ENCODE measurements at places on chromosomes 5 and 9. TPM values are rescaled to one million over a fixed set of nuclear protein-coding genes. Genes with fewer than 3 reads are reported as not detected.

GRCh38 chr5:8895599-8895998, 650.3 kb downstream of the SEMA5A start:
- no peak overlapping the region for H3K4me3 ChIP-seq
- H3K36me3 ChIP-seq, result no peaks in the 10 kb centered on the region
- H3K27me3 ChIP-seq, result no peaks in the 10 kb centered on the region
- no peaks in the 10 kb centered on the region for H3K4me1 ChIP-seq
- no peak overlapping the region for H3K27ac ChIP-seq

The LIFR gene
- polyA plus RNA-seq, result 7.9 TPM

DNA sequence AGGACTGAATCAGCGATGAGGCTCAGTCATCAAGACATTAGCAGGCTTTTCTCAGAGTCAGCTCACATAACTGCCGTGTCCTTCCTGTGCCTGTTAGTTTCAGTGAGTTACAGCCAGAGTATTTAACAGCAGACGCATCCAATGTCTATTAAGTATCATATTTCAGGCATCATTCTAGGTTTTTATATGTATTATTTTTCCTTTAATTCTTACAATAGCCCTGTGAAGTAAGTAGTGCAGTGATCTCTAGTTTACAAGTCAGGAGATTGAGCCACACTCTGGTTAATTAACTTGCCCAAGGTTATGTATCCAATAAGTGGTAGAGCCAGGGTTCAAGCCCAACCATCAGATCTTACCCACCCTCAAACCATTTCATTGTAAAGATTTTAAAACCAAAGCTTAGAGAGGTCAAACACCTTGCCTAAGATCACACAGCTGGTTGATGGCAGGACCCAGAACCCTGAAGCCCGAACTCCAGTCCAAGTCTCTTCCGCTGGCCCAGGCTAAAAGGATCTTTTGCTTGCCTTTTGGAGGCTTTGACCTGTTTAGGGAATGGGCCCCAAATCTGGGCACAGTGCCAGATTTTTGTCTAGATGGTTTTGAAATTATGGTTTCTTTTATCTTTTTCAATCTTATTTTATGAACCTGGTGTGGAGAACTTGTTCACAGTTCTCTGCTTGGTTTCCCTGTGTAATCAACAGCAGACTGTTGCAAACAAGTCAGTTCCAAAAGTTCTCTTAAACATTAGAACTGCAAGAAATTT, 261.2 kb upstream of the CLINT1 start:
- H3K4me3 ChIP-seq, result no peak overlapping the region
- H3K27me3 ChIP-seq, result peaks cover 9% of the 10 kb centered on the region
- H3K27ac ChIP-seq, result no peak overlapping the region
- H3K4me1 ChIP-seq, result no peaks in the 10 kb centered on the region
- H3K36me3 ChIP-seq, result no peaks in the 10 kb centered on the region

DNA sequence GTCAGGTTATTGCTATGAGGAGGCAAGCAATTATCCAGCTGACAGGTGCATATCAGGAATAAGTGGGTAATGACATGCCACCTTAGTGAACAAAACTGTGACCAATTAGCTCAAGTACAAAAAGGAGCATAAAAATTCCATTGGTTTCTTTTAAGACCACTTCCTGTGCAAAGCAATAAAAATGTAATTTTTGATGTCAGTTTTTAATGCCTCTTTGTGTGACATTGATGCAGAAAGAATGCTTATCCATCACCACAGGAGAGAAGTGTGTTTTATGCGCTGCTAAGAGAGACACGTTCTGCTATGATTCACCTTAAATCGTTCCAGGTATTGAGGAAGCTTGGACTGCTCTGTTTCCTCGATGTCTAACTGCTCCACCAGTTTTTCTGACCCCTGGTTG, 96.7 kb downstream of the MRPS27 start:
- H3K27ac ChIP-seq, result no peak overlapping the region
- H3K4me3 ChIP-seq, result no peak overlapping the region
- H3K4me1 ChIP-seq, result no peaks in the 10 kb centered on the region

DNA sequence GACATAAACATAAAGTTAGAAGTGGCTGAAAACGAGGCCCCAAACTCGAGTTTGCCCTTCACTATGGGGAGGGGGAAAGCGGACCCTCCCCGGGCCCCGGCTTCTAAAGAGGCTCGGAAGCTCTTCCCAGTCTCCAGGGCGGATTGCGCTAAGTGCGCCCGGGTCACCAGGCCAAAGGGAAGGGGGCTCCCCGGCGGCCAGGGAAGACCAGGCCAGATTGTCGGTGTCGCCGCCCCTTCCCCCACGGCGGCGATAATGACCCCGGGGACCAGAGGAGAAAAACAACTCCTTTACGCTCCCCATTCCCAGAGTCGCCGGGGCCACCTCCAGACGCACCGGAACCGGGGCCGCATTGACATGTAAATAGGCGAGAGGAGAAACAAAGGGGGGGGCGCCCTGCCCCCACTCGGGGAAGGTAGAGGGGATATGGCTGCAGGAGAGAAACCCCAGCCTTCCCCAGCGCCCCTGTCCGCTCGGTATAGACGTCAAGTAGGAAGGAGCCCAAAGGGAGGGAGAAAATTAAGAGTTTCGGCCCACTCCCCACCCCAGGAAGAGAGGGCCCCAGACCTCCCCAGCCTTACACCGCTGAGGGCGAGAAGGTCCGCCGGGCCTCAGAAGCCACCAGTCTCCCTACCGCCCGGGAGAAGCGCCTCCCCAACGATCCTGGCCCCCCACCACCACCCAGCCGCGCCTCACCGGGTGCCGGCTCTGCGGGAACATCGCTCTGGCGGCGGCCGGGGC, 1.7 kb downstream of the TLE1 start:
- peak overlapping the region; percentile 86 for H3K27ac ChIP-seq
- H3K4me1 ChIP-seq, result peaks cover 51% of the 10 kb centered on the region
- H3K27me3 ChIP-seq, result no peaks in the 10 kb centered on the region
- peak overlapping the region; percentile 98 for H3K4me3 ChIP-seq

GRCh38 chr5:166358127-166358830, 1933.2 kb upstream of the WWC1 start:
- H3K4me1 ChIP-seq, result no peaks in the 10 kb centered on the region
- H3K27ac ChIP-seq, result no peak overlapping the region
- no peaks in the 10 kb centered on the region for H3K27me3 ChIP-seq
- no peak for DNase-seq
- no peaks in the 10 kb centered on the region for H3K36me3 ChIP-seq
